ENCODE measurements at places on chromosomes 5 and 9.

DNA sequence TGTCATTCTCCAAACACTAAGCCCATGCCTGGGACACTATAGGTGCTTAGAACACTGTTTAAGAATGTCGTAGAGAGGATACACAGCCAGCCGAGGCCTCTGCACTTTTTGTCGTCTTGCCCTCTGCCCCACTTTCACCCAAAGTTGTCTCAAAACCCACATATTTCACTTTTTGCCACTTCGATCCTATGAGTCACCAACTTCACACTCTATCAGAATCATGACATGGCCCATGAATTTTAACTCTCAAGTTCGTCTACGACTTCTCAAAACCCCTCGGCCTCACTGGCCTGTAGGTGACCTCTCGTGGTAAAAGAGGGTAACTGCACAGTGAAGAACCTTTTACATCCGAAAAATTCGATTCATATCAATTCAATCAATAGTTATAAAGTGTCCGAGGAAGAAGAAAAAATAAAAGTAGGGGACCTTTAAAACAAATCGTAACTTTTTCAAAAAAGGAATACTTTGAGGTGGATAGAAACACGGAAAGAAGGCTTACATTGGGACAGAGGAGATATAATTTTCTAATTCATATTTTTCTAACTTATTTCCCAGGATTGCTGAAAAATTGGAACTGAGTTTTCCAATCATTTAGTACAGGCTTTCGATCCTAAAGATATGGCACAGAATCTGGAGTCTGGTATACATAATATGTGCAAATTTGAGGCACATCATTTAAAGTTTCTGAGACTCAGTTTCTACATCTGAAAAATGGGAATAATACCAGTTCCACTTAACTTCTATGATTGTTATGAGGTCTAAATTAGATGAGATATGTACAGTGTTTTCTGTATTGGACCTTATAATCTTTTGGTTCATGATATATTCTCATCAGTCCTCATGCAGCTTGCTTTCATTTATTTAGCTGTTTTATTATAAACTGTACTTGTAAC, 122.6 kb downstream of the APBA1 start:
- DNase-seq: peak; percentile 13

GRCh38 chr9:102069969-102070368, 331.5 kb upstream of the GRIN3A start:
- no peak for DNase-seq

GRCh38 chr5:14507156-14507941, 74.2 kb upstream of the OTULINL start:
- DNase-seq: no peak

GRCh38 chr9:95077053-95077765, 240.3 kb downstream of the FANCC start:
- no peak for DNase-seq

- DNase-seq: no peak
Observed at GRCh38 chr5:81774374-81774773, 23.5 kb upstream of the SSBP2 start.

DNA sequence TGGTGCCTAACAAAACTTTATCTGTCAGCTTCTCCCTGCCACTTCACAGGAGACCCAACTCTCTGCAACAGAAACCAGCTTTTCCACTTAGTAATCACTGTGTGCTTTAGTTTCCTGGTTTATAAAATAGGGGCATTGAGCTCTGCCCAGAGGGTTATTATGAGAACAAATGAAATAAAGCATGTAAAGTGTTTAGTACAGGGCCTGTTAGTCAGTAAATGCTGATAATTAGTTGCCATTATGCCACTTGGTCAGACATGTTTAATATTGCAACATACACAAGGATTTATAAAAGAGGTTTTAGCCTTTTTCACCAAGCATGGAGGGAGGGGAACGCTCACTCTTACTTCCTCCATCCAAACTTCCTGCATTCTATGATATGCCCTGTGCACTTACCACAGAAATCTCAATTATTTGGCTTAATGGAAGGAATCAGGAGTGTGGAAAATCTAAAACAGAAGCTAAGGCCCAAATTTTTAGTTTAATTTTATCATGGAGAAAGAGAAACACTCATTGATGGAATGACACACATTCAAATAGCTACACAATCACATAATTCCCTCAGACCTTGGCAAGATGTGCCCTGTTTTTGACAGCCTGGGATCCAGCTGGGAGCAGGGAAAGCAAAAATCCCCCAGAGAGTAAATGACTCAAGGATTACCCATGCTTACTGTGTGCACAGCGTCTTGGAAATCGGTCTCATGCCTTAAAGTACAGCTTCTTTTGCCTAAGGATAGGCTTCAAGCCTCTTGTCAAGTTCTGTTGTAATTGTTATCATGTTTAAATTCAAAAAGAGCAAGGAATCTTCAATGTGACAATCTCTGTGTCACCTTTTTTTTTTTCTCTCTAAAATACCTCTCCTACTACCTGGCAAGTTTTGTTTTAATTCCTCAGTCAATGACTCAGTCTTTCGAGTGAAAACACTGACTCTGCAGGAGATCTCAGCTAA, 34.0 kb downstream of the ZNF474 start:
- no peak for DNase-seq

- no peak for DNase-seq
Observed at GRCh38 chr5:150645070-150645700, 4.7 kb downstream of the SYNPO start.

- DNase-seq: no peak
Observed at GRCh38 chr9:75365196-75365595, 276.9 kb downstream of the OSTF1 start.

GRCh38 chr9:113345190-113345589, 4.2 kb upstream of the BSPRY start:
- no peak for DNase-seq

- DNase-seq: no peak
Observed at GRCh38 chr9:117917873-117918272, 213.7 kb downstream of the TLR4 start.

- DNase-seq: no peak
Observed at GRCh38 chr5:115815006-115815692, 1.3 kb downstream of the CDO1 start.

GRCh38 chr5:106699796-106700195, 970.9 kb downstream of the EFNA5 start:
- no peak for DNase-seq

GRCh38 chr5:35990941-35991611, at the start of gene UGT3A1:
Gene UGT3A1 (minus strand): TSS chr5:35991390. CDS start chr5:35991240, 150 bp downstream.
- no peak for DNase-seq

- peak; percentile 4 for DNase-seq
Observed at GRCh38 chr9:4865681-4866080, 72.9 kb downstream of the RCL1 start.
